ENCODE measurements at places on chromosomes 1 and 21.
A peak's percentile ranks its signal among the peaks of the same experiment; 100 is the strongest.

DNA sequence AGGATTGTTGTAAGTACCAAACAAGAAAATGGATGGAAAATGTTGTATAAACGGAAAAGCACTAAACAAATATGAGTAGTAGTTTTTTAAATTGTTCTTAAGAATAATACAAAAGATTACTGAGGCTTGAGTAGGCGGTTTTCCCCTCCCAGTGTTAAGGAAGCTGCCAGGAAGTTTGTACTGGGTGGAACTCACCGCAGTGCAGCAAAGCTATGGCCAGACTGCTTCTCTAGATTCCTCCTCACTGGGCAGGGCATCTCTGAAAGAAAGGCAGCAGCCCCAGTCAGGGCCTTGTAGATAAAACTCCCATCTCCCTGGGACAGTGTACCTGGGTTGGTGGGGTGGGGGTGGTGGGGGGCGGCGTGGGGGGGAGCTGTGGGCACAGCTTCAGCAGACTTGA lies 58.7 kb downstream of the XCL2 start:
- DNase-seq = no peak

- DNase-seq = peak; percentile 82
Observed at GRCh38 chr1:21237446-21238088, 52.7 kb downstream of the ECE1 start.

GRCh38 chr1:59879574-59879973 lies 47.0 kb downstream of the CYP2J2 start:
- peak; percentile 83 for DNase-seq

DNA sequence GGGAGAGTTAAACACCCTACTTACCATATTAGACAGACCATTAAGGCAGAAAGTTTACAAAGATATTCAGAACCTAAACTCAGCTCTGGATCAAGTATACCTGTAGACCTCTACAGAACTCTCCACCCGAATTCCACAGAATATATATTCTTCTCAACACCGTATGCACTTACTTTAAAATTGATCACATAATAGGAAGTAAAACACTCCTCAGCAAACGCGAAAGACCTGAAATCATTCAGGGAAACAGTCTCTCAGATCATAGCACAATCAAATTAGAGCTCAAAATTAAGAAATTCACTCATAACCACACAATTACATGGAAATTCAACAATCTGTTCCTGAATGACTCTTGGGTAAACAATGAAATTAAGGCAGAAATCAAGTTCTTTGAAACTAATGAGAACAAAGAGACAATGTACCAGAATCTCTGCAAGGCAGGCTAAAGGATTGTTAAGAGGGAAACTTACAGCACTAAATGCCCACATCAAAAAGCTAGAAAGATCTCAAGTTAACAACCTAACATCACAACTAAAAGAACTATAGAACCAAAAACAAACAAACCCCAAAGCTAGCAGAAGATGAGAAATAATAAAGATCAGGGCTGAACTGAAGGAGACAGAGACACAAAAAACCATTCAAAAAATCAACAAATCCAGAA lies 19.1 kb downstream of the CD84 start:
- DNase-seq = no peak

DNA sequence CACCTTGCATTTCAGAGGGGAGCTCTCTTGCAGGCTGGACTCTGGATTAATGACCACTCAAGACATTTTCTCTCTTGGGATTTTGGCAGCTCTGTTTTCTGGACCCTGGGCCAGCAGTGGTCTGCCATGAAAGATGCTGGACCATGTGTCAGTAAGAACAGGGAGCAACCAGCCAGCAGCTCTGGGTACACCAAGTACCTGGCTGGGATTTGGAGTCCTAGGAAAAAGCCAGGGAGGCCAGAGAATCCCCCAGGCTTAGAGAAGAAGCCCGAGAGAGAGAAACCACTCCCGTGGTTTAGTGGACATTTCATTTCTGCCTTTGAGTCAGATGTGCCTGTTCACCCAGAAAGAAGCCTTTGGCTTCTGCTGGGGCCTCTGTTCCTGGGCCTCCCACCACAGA lies 2.5 kb downstream of the NFASC start:
- no peak for DNase-seq

GRCh38 chr1:246270236-246270635 lies 236.8 kb downstream of the SMYD3 start:
- DNase-seq = no peak

- peak; percentile 4 for DNase-seq
Observed at GRCh38 chr21:42163511-42163863, 55.5 kb upstream of the ABCG1 start.

DNA sequence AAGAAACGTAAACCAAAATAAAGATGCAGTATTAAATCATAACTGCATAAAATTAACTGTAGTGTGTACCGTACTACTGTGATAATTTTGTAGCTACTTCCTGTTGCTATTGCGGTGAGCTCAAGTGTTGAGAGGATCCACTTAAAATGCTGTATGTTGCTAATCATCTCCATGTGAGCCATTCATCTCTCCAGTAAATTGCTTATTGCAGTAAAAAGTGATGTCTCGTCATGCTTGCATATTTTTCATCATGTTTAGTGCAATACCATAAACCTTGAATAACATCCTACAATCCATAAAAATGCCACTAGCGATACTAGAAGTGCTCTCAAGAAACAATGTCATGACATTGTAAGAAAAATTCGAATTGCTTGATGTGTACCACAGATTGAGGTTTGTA lies 66.3 kb downstream of the RAVER2 start:
- no peak for DNase-seq

DNA sequence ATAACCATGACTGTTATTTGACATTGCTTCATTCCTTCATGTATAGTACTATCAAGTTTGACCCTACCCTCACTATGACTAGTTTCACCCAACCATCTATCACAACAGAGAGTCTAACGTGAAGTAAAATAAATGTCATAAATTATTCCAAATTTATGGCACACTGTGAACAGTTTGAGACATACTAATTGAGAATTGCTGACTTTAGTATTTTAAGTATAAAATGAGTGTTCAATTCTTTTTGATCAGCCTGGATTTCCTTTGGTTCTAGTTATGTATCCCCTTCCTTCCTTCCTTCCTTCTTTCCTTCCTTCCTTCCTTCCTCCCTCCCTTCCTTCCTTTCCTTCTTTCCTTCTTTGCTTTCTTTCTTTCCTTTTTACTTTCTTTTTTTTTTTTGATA lies 14.5 kb downstream of the CR1 start:
- DNase-seq = no peak

- no peak for DNase-seq
Observed at GRCh38 chr1:24055681-24056080, 56.3 kb downstream of the MYOM3 start.

DNA sequence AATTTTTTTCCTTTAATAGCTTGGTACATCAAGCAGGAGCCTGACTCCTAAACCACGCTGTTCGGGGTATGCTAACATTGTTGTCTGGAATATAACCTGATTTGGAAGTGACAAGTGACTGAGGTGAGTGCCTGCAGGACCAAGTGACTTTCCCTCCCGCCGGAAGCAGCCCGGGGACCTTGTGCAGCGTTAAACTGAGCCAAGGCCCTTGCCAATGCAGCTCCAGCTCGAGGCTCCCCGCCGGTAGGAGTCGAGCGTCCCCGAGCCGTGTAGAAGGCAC lies 716 bp upstream of the MTARC1 start:
- DNase-seq = no peak

- no peak for DNase-seq
Observed at GRCh38 chr21:35195232-35195631, 146.1 kb upstream of the RUNX1 start.

GRCh38 chr1:30755746-30756145 lies 1.8 kb downstream of the LAPTM5 start:
- DNase-seq = no peak

DNA sequence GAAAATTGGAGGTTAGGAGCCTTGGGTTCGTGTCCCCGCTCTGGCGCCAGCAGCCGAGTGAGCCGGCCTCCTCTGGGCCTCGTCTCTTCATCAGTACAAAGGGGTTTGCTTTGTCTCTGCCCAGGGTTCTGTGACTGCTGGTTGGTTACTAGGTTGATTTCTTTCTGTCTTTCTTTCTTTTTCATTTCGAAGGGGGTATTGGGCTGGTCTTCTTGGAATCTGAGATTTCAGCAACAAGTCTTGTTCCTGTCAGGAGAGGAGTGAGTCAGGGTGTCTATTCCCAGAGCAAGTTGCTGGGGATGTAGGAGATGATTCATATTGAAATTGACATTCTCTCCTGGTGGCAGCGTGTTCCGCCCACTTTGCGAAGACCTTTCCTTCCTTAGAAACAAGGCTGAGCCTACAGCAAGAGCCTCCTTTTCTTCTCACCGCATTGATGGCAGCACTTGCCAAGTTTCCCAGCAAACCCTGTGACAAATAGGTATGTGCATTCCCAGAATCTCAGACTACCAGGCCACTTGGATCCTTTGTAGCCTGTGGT lies 79.2 kb downstream of the MAN1C1 start:
- no peak for DNase-seq

DNA sequence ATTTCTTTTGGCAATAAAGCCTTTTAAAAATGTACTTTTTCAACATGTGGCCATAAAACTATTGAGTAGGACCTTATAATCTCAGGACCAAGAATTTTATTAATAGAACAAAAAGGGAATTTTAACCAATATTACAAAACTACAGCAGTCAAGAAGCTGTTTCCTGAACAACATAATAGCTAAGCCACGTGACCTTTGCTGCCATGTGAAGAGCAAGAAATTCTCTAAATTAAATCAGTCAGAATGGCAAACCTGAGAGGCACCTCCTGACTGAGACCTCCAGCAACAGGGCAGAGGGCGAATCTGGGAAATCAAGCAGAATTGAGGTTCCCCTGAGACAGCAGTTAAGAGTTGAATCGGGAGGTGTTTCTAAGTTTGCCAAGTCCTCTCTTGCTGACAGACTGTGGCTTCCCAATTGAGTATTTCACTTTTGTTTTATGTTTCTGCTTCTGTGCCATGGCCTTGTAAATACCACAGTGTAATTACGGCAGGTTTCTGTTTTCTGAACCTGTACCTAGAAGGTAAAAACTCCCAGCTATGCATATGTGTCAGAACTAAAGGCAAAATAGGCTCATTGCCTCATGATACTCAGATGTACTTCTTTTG lies 358.4 kb downstream of the NTNG1 start:
- no peak for DNase-seq

- no peak for DNase-seq
Observed at GRCh38 chr1:213444224-213444623, 393.2 kb downstream of the RPS6KC1 start.

- DNase-seq = no peak
Observed at GRCh38 chr21:33971492-33972013, 55.9 kb upstream of the ATP5PO start.

DNA sequence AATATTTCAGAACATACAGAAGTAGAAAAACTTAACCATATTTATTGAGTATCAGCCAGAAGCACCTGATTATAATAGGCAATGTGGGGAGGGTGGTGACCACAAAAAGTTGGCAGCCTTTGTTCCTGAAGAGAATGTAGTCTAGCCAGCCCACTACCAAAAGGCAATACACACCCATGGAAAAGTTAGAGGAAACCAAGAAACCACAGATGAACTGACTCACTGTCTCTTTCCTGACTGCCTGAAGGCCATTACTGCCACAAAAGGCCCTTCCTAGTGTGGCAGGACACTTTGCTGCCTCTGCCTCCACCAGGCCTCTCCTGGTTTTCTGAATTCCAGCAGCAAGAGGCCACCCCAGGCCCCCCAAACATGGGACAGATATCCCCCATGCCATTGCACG lies 14.6 kb upstream of the PROX1 start:
- no peak for DNase-seq

DNA sequence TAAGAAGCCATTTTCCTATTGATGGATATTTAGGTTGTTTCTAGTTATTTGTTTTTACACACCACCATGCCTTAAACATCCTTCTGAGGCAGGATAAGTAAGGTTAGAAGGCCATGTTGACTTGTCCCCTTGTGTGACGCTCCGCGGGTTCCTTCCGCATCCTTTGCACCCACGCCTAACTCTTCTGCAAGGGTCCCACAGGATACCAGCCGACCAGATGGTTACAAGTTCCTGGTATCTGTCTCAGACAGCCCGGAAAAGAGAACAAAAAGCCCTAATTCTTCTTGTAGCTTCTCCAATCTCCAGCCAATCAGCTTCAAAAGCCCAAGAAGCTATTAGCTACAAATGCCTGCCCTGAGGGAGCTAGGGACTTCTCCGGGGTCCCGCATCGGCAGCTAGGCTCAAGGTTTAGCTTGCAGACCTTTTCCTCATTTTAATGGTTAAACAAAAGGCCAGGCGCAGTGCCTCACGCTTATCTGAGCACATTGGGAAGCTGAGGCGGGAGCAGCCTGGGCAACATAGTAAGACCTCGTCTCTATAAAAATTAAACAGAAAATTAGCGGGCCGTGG lies 4.9 kb upstream of the OTUD3 start:
- no peak for DNase-seq

DNA sequence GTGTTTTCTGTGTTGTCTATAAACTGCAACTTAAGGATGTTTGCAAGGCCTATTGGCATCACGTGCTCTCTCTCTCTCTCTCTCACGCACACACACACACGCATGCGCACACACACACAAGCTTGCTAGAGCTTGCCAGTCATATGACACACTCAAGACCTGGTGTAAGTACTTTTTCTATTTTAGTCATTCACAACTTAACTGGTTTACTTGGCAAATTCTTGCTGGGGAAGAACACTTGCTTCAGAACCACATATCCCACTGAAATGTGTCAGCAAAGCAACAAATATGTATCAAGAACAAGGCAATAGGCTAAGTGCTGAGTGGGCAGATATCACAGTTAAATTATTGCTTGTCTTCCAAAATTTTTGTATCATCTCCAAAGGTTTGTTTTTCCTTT lies 107.8 kb downstream of the DISC1 start:
- no peak for DNase-seq

GRCh38 chr21:37412603-37413360 lies 46.2 kb downstream of the DYRK1A start:
- DNase-seq = no peak

GRCh38 chr21:44905728-44906090 lies 15.0 kb downstream of the ITGB2 start:
- no peak for DNase-seq

GRCh38 chr1:19775317-19775716 lies 24.4 kb downstream of the TMCO4 start:
- no peak for DNase-seq

GRCh38 chr1:204287466-204287891 lies 72.2 kb downstream of the PLEKHA6 start:
- DNase-seq = no peak

- no peak for DNase-seq
Observed at GRCh38 chr1:41802532-41803501, 115.9 kb downstream of the HIVEP3 start.

DNA sequence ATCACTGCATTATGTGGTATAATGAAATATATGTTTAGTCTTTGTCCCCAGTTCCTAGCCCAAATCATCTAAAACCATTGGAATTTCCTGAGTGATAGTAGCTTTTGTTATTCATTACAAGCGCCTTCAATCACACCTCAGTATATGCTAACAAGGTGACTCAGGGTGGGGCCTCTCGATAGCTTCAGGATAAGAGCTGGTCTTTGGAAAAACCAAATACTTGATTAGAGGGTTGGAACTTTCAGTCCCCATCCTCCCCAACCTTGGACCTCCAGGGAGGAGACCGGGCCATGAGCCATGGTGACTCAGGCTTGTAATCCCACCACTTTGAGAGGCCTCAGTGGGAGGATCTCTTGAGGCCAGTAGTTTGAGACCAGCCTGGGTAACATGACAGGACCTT lies 5.1 kb upstream of the BRDT start:
- DNase-seq = no peak

GRCh38 chr1:46595127-46595526 lies 8.9 kb downstream of the MKNK1 start:
- peak; percentile 28 for DNase-seq

Data from body of pancreas (tissue), 4 donors.